Stimulated activated CD8-positive, alpha-beta memory T cell treated with anti-CD3 and anti-CD28 coated beads, Interleukin-15, amount 100 ng/mL, for 1 hour (primary cell): ENCODE measurements at places on chromosomes 2 and 18.

GRCh38 chr2:203743441-203743981, 37.1 kb downstream of the CD28 start:
- DNase-seq = no peak

- DNase-seq = no peak
Measured at GRCh38 chr2:197270601-197271000, 40.0 kb downstream of the ANKRD44 start.

- DNase-seq = no peak
Measured at GRCh38 chr2:64063454-64063853, 44.2 kb upstream of the VPS54 start.

GRCh38 chr18:24388957-24389356, 8.7 kb downstream of the OSBPL1A start:
- DNase-seq = no peak

DNA sequence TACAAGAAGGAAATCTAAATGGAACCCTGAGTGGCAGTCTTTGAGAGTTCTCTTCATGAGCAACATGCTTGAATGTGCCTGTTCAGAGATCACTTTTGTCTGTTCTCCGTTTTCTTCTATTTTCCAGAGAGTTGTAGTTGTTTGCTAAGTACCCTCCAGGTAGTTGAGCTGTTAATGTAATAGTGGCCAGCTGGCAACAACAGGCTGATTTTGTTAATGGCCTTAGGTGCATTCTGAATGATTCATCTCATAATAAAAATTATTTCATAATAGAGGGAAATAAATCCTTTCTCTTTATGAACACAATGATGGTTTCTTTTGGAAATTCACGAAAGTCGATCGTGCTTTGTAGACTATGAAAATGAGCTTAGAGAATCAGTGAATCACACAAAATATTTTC, 136.8 kb downstream of the LRP1B start:
- DNase-seq = no peak

DNA sequence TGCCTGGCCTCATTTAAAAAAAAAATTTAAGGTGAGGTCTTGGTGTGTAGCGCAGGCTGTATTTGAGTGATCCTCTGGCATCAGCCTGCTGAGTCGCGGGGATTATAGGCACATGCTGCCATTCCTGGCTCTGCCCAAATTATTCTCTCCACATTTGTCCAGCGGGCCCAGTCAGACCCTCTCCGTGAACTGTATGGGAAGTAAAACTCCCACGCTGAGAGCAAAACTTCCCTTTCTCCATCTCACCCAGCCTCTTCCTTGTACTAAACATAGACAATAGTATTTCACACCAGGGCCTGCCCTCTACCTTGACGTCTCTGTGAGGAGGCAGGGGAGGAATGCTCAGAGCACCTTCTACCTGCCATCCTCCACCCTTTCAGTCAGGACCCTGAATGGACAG, 37.0 kb downstream of the EIF4E2 start:
- DNase-seq = no peak

GRCh38 chr2:112646102-112646719, 472 bp downstream of the SLC20A1 start:
- DNase-seq = no peak

DNA sequence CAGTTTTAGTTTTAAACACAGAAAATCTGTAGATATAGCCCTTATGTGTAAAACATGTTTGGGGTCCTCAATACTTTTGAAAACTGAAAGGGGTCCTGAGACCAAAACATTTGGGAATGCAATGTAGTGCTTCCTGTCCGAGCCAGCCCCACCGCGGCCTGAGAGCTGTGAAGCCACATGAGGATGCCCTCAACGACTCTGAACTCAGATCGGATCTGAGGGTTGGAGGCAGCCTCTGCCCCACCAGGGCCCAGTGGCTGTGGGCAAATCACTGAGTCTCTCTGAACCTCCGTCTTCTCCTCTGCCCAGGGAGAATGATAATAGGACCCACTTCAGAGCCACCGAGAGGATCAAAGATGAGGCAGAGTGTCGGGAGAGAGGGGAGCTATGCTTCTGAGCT, 33.4 kb upstream of the HPCAL1 start:
- DNase-seq = no peak

DNA sequence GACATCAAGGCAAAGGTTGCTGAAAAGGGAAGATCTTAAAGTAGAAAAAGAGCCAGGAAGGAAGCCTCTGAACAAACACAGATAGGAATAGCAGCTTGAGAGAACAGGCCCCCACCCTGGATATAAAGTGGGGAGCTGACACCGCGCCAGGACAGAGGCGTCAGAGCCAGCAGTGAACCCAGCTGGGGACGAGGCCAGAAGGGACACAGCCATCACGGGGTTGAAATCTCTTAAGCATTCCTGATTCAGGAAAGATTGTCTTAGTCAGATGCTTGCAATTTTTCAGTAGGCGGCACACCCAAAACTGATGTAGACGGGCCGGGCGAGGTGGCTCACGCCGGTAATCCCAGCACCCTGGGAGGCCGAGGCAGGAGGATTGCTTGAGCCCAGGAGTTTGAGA, 93.8 kb upstream of the PHLPP1 start:
- DNase-seq = no peak

GRCh38 chr2:6025391-6025790, 333.2 kb downstream of the SOX11 start:
- DNase-seq = no peak

- no peak for DNase-seq
Measured at GRCh38 chr18:61748004-61748403, 144.8 kb downstream of the RNF152 start.

GRCh38 chr2:136141510-136142149, 23.7 kb upstream of the CXCR4 start:
- DNase-seq = no peak

DNA sequence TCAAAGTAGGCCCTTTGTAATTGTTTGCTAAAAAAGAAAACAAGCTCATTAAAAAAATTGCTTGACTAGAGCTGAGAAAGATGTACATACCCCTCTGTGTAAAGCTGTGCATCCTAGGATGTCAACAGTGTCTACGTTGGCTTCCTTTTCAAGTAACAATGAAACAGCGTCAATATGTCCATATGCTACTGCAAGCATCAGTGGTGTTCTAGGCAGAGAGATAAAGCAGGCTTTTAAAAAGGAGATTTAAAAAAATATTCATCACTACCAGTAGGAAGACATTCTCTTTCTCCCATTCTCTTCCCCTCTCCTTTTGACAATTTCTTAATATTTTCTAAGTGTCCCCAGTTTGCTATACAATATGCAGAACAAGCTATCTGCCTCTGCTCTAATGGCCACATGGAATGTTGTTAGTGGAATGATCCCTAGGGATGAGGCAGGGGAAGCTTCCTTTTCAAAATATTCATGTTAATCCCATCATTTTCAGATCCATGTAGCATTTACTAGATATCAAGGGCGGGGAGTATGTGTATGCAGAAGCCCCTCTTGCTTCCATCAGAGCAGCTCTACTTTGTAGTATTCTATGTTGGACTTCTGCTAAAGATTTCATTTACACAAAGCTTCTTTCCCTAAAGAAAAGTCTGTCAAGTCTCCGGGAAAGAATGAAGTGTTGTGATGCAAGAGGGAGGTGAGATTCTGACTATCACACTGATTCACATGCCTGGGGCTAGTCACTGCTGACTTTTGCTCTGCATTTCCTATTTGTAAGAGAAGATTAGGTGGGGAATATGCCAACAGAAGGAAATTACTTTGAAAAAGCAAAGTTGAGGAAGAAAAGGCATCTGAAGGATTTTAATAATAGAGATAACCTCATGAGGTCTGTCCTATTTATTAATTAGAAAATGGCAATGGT, 81.5 kb upstream of the PGAP1 start:
- DNase-seq = no peak

- no peak for DNase-seq
Measured at GRCh38 chr2:131041402-131042147, 51.7 kb downstream of the FAM168B start.

DNA sequence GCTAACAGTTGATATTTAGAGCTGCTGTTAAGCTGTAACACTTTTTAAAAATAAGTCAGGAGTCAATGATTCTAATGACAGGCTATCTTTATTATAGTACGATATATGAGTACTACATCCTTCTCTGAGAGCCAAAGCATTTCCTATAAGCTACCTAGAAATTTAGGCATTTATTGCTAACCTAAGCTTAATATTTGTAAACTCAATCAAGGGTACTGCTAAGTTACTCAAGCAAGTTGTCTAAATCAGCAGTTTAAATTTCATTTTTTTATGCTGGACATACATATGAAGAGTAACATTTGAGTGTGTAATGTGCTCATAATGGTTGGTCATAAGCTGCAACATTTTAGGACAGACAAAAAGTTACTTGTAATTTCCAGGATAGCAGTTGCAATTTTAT, 1576.5 kb upstream of the NXPH2 start:
- DNase-seq = no peak
